ENCODE measurements at places on chromosomes 11 and 22. TPM values are rescaled to one million over a fixed set of nuclear protein-coding genes. Genes with fewer than 3 reads are reported as not detected.

- H3K4me3 ChIP-seq: no peak overlapping the region
- no peaks in the 10 kb centered on the region for H3K36me3 ChIP-seq
- no peak overlapping the region for H3K27ac ChIP-seq
Measured at GRCh38 chr11:44989831-44990566, 39.3 kb upstream of the TP53I11 start.

GRCh38 chr11:129316781-129317180, 58.9 kb upstream of the BARX2 start:
- peaks cover 18% of the 10 kb centered on the region for H3K36me3 ChIP-seq
- H3K27ac ChIP-seq: peak overlapping the region; percentile 93
- H3K4me1 ChIP-seq: peaks cover 61% of the 10 kb centered on the region
- peak overlapping the region; percentile 30 for H3K4me3 ChIP-seq

DNA sequence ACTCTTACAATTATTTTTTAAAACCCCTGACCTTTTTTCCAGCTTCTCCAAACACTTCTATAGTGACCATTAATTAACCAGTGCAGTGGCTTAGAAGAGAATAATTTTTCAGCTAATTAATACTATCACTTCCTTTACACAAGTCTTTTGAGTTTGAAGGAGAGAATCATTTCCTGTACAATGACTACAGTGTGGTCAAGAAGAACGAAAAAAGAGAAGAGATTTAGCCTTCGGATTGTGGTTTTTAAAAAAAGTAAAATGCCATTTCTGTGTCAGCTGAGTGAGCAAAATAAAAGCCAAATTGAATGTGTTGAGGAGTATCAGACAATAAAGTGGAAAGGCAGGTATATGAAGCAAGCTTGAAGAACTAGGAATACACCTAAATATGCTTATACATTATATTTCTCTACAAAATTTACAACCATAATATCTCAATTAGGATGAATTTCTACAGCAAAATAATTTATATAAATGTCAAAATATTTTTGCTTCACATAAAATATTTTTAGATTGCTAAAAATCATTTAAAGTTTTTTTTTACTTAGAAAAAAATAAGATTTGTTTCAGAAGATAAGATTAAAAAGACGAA, 1155.2 kb upstream of the CNTN5 start:
- H3K36me3 ChIP-seq: no peaks in the 10 kb centered on the region
- no peaks in the 10 kb centered on the region for H3K4me1 ChIP-seq
- H3K27ac ChIP-seq: no peak overlapping the region
- H3K4me3 ChIP-seq: no peak overlapping the region
- H3K27me3 ChIP-seq: no peaks in the 10 kb centered on the region

GRCh38 chr22:36541831-36542411, 13.0 kb upstream of the EIF3D start:
- H3K27ac ChIP-seq: no peak overlapping the region
- peak; percentile 75 for DNase-seq
- H3K36me3 ChIP-seq: no peaks in the 10 kb centered on the region
- no peak overlapping the region for H3K4me3 ChIP-seq

GRCh38 chr11:117171404-117172061, 7.0 kb upstream of the SIDT2 start:
- H3K27me3 ChIP-seq: no peaks in the 10 kb centered on the region
- DNase-seq: no peak

- H3K4me1 ChIP-seq: peaks cover 22% of the 10 kb centered on the region
- no peaks in the 10 kb centered on the region for H3K36me3 ChIP-seq
- DNase-seq: no peak
- no peak overlapping the region for H3K27ac ChIP-seq
Measured at GRCh38 chr11:14259186-14259784, 99.7 kb downstream of the RRAS2 start.

- no peak overlapping the region for H3K4me3 ChIP-seq
- DNase-seq: no peak
- no peaks in the 10 kb centered on the region for H3K4me1 ChIP-seq
- no peak overlapping the region for H3K27ac ChIP-seq
- peaks cover 6% of the 10 kb centered on the region for H3K36me3 ChIP-seq
- no peaks in the 10 kb centered on the region for H3K27me3 ChIP-seq
Measured at GRCh38 chr11:44101098-44101497, 5.6 kb downstream of the EXT2 start.

GRCh38 chr22:44364751-44365130, 52.0 kb upstream of the SHISAL1 start:
- H3K36me3 ChIP-seq: peaks cover 5% of the 10 kb centered on the region
- H3K27me3 ChIP-seq: peaks cover 61% of the 10 kb centered on the region
- H3K4me3 ChIP-seq: no peak overlapping the region
- no peak overlapping the region for H3K27ac ChIP-seq

DNA sequence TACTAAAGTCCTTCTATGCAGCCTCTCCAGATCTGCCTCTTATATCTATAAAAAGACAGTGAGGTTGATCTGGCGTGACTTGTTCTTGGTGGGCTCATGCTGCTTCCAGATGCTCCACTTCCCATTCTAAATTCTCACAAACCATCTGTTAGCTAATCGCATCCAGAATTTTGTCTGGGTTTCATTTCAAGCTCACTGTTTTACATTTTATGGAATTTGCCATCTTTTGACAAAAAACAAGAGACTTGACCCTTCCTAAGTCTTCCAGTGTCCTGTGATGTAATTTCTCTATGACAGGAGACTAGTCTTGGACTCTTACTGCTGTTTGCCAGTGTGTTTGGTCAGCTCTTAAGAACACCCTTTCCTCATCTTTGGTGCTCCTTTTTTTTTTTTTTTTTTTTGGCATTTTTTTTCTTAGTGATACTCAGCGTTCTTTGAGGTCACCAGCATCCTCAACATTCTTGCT, 23.0 kb downstream of the CRKL start:
- H3K27me3 ChIP-seq: no peaks in the 10 kb centered on the region
- DNase-seq: no peak
- H3K36me3 ChIP-seq: peaks cover 41% of the 10 kb centered on the region
- peak overlapping the region; percentile 4 for H3K27ac ChIP-seq
- no peak overlapping the region for H3K4me3 ChIP-seq

GRCh38 chr11:132686886-132687285, 845.4 kb downstream of the OPCML start:
- no peaks in the 10 kb centered on the region for H3K4me1 ChIP-seq
- no peak overlapping the region for H3K4me3 ChIP-seq
- H3K27ac ChIP-seq: no peak overlapping the region

GRCh38 chr11:85620256-85620655, 6.9 kb downstream of the DLG2 start:
- no peak overlapping the region for H3K4me3 ChIP-seq
- H3K4me1 ChIP-seq: peaks cover 9% of the 10 kb centered on the region
- no peaks in the 10 kb centered on the region for H3K36me3 ChIP-seq
- DNase-seq: no peak
- no peaks in the 10 kb centered on the region for H3K27me3 ChIP-seq
- H3K27ac ChIP-seq: no peak overlapping the region

- no peaks in the 10 kb centered on the region for H3K36me3 ChIP-seq
- no peak for DNase-seq
- H3K27me3 ChIP-seq: no peaks in the 10 kb centered on the region
- no peak overlapping the region for H3K4me3 ChIP-seq
Measured at GRCh38 chr11:66814678-66815077, 28.6 kb upstream of the RCE1 start.

- peaks cover 7% of the 10 kb centered on the region for H3K4me1 ChIP-seq
- H3K4me3 ChIP-seq: no peak overlapping the region
- no peaks in the 10 kb centered on the region for H3K27me3 ChIP-seq
- H3K36me3 ChIP-seq: no peaks in the 10 kb centered on the region
- no peak for DNase-seq
- H3K27ac ChIP-seq: no peak overlapping the region
Measured at GRCh38 chr11:129589190-129589860, 213.7 kb downstream of the BARX2 start.

GRCh38 chr11:127862406-127862805, 725.0 kb downstream of the ETS1 start:
- no peaks in the 10 kb centered on the region for H3K4me1 ChIP-seq
- no peak overlapping the region for H3K4me3 ChIP-seq
- no peak overlapping the region for H3K27ac ChIP-seq
- no peaks in the 10 kb centered on the region for H3K27me3 ChIP-seq
- no peaks in the 10 kb centered on the region for H3K36me3 ChIP-seq

DNA sequence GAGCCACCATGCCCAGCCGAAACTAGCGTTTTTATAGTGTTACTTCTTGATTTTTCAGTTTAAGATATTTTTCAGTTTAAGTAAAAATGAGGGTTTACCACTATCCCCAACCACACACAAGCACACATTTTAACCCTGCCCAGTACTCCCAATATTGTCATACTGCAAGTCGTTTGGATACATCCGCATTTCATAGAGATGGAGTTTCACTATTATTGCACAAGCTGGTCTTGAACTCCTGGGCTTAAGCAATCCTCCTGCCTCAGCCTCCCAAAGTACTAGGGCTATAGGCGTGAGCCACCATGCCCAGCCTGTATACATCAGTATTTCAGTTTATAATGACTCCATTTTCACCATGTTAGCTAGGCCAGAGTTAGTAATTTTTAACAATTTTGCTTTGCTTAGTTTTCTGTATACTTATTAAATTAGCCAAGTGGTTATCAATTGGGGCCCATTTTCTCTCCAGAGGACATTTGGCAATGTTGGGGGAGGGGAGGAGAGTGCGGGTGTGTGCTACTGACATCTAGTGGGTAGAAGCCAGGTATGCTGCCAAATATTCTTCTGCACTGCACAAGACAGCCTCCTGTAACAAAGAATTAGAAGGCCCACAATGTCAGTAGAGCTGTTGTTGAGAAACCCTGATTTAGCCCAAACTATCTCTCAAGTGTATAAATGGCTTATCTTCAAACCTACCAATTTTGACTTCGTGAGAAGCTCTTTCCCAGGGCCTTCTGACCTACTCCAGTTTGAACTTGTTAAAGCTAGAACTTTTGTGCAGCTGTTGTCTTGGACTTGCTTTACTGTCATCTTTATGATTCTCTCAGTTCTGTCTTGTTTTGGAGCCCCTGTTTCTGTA, 7.3 kb downstream of the USP47 start:
- H3K27me3 ChIP-seq: no peaks in the 10 kb centered on the region
- H3K4me3 ChIP-seq: no peak overlapping the region
- no peak overlapping the region for H3K27ac ChIP-seq
- H3K4me1 ChIP-seq: peaks cover 27% of the 10 kb centered on the region
- H3K36me3 ChIP-seq: peaks cover 8% of the 10 kb centered on the region

GRCh38 chr11:130534551-130534950, 86.1 kb downstream of the ADAMTS15 start:
- no peaks in the 10 kb centered on the region for H3K4me1 ChIP-seq
- H3K4me3 ChIP-seq: no peak overlapping the region
- no peak for DNase-seq
- peaks cover 55% of the 10 kb centered on the region for H3K27me3 ChIP-seq
- H3K27ac ChIP-seq: no peak overlapping the region
- H3K36me3 ChIP-seq: no peaks in the 10 kb centered on the region

DNA sequence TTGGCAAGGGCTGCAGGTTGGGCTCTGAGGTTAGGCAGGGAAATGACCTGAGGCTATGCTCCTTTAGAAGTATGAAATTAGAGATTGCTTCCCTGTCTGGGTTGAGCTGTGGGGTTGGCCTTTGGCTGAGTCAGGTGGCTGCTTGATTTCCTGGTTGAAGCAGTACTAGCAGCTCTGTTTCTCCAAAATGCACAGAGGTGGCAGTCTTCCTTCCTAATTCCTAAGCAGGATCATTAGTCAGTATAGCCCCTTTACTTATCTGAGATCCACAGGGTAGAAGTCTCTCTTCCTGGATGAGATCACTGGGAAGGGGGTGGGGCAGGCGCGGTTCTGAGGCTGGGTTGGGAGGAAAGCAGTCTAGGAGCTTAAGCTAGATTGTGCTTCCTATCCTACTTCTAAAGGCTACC, 1917.5 kb downstream of the LRRC4C start:
- no peak overlapping the region for H3K27ac ChIP-seq
- H3K4me1 ChIP-seq: no peaks in the 10 kb centered on the region
- no peaks in the 10 kb centered on the region for H3K36me3 ChIP-seq
- no peak for DNase-seq
- no peaks in the 10 kb centered on the region for H3K27me3 ChIP-seq

- peak overlapping the region; percentile 93 for H3K27ac ChIP-seq
- peak overlapping the region; percentile 85 for H3K4me3 ChIP-seq
- H3K27me3 ChIP-seq: no peaks in the 10 kb centered on the region
Measured at GRCh38 chr11:14519597-14519916, 629 bp downstream of the PSMA1 start.

- no peaks in the 10 kb centered on the region for H3K27me3 ChIP-seq
- H3K36me3 ChIP-seq: peaks cover 59% of the 10 kb centered on the region
- H3K4me3 ChIP-seq: peak overlapping the region; percentile 88
Measured at GRCh38 chr11:704781-705645, 1.0 kb upstream of the EPS8L2 start.

DNA sequence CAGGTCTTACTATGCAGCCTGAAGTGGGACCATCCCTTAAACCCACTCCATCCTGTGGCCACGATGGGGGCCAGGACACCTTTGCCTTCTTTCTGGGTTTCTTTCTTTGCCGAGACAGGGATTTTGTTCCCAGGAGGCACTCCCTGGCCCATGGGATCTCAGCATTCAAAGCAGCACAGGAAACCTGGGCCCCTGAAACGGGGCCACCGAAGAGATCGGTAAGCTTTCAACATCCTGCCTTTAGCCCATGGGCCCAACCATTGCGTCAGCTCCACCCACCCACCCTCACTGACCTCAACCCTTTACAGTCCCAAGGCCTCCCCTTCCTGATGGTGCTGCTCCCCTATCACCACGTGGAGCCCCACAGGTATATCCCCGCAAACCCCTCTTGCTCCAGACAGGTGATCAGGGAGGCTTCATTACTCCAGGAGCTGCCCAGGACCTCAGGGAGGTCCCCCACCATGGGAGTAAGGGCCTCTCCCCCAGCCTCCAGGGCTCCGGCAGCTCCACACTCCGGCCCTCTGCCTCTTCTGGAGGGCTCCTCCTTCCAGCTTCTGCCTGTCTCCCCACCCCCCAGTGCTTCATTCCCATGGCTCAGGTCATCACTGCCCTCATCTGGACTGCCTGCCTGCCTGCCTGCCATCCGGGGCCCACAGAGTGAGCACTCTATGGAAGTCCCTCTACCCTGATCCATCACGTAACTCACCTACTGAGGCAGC, 42.0 kb upstream of the TUB start:
- peaks cover 75% of the 10 kb centered on the region for H3K27me3 ChIP-seq
- H3K36me3 ChIP-seq: no peaks in the 10 kb centered on the region
- no peak overlapping the region for H3K4me3 ChIP-seq
- no peak overlapping the region for H3K27ac ChIP-seq
- DNase-seq: no peak
- no peaks in the 10 kb centered on the region for H3K4me1 ChIP-seq

DNA sequence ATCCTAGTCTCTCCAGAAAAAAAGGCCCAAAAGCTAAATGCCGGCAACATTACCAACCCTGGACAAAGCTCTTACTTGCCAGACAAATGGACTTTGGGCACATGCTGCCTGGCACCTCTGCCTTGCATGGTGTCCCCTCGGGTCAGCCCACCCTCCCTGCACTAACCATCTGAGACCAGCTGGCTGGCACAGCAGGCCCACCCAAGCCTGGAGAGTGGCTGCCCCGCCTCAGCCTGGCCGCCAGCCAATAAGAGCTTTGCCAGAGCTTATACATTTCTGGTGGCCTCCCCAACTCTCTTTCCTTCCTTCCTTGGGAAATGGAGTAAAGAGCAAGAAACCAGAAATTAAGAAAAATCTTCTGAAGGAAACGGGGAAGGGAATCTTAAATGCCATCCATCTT, 24.5 kb downstream of the MCHR1 start:
- no peak overlapping the region for H3K4me3 ChIP-seq
- no peak for DNase-seq
- peaks cover 58% of the 10 kb centered on the region for H3K27me3 ChIP-seq
- no peaks in the 10 kb centered on the region for H3K36me3 ChIP-seq
- H3K4me1 ChIP-seq: no peaks in the 10 kb centered on the region

The GPHA2 gene
- not detected for total RNA-seq

The PGM2L1 gene
- 7.2 TPM for total RNA-seq

The CCDC179 gene
- not detected for total RNA-seq

The C2CD3 gene
- total RNA-seq: 26.9 TPM

The GLYATL2 gene
- total RNA-seq: 0.91 TPM

The CCDC89 gene
- total RNA-seq: 0.26 TPM

The ABTB2 gene
- total RNA-seq: 24.6 TPM

The PYGM gene
- 1.8 TPM for total RNA-seq
